Substantia nigra (tissue), 51 donors: ENCODE measurements at places on chromosomes 7 and 10.

DNA sequence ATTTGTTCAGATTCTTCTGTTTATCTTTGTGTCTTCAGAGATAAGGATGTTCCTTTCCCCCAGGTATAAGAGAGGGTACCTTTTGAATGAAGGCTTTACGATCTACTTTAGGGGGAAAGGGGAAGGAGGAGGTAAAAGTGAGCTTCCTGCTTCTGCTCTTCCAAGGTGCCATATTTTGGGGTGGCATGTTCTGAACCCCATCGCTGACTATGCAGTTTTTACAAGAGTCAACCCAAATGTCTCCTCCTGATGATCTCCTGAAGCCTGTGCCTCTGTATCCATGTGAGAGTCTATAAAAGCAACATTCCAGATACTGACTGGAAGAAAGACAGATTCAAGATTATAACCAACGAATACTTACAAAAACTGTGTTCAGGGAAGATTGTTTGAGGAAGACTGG is 102.5 kb downstream of the ZNF277 start:
- DNase-seq: no peak

DNA sequence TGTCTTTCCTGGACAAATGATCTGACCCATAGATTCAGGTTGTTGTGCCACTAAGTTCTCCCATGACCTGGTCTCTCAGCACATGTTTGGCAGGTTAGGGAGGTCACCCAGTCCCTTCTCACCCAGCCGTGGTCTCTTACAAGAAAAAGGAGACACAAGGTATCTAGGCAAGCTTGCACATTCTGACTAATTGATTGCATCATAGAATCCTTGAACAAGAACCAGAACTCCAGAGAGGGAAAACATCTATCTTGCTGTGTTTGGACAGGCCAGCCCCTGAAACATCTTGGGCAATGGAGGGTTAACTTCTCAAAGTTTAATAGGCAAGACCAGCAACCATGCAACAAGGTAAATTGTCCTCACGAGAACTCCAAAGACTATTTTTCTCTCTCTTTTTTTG is 8.5 kb upstream of the HK1 start:
- DNase-seq: no peak

GRCh38 chr7:24123076-24123475 is 160.9 kb upstream of the NPY start:
- no peak for DNase-seq

DNA sequence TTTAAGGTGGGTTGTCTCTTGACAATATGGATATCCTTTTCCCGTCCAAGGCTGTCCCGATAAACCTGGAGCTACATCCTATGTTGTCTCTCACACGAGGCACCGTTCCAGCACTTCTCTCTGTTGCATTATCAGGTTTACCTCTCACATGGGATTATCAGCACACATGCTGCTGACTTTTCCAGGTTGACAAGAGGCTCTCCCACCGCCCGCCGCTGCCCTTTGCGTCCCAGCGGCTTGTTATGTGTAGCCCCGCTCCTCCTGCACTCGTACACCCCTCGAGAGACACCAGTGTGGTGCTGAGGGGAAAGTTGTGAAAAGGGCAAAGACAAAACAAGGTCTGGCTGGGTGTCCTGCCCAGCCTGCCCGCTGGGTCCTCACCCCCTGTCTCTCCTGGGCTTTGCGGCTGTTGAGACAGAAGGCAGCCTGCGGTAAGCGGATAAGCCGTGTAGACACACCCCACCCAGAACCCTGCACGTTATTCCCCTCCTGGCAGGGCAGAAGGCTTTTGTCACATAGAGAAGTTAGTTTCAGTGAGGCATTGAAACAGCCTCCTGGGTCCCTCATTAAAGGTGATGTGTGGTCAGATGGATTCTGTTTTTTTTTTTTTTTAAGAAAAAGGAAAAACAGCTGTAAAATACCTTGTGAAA is 38.7 kb downstream of the UBE3C start:
- no peak for DNase-seq

DNA sequence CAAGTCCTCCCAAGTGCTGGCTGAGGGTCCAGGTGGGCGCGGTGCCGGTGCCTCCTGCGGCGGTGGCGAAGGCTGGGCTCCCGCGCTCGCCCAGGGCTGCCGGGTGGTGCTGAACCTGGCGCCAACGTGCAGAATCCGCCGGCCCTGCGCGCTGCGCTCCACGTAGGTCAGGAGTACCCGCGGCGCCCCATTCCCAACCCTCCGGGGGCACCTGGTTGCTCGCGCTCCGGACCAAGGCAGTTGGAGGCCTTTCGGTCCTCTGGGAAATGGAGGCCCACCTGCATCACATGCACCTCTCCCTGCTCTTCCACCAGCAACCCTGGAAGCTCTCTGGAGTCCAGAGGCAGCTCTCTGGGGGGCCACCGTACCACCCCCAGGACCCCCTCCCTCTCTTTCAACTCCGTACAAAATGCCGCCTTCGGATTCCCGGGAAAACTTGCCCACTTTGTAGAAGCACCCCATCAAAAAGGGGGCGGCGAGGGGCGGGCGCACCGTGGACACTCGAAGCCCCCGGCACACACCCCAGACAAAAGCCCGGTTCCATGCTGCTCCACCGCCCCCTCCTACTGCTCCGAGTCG is 745 bp downstream of the SLC16A9 start:
- no peak for DNase-seq
